Activated CD8-positive, alpha-beta memory T cell treated with anti-CD3 and anti-CD28 coated beads for 1 hour (primary cell): ENCODE measurements at places on chromosomes 13 and 19.

- DNase-seq: no peak
Measured at GRCh38 chr19:10936661-10937084, 8.1 kb downstream of the TIMM29 start.

DNA sequence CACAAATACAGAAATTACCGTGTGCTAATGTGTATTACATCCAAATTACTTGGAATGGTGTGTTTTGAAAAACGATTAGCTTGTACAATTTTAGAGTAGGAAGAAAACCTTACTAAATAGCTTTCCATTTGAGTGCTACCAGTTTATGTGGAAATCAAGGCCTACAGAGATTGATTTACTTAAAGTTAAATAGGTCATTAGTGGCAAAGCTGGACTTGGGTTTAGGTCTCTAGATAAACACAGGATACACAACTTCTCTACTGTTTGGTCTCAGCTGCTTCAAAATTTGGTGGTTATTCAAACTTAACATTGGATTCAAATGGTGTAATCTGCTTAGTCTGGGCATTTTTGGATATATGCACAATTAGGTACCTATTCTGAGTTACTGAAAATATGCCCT is 21.4 kb downstream of the PCCA start:
- no peak for DNase-seq

DNA sequence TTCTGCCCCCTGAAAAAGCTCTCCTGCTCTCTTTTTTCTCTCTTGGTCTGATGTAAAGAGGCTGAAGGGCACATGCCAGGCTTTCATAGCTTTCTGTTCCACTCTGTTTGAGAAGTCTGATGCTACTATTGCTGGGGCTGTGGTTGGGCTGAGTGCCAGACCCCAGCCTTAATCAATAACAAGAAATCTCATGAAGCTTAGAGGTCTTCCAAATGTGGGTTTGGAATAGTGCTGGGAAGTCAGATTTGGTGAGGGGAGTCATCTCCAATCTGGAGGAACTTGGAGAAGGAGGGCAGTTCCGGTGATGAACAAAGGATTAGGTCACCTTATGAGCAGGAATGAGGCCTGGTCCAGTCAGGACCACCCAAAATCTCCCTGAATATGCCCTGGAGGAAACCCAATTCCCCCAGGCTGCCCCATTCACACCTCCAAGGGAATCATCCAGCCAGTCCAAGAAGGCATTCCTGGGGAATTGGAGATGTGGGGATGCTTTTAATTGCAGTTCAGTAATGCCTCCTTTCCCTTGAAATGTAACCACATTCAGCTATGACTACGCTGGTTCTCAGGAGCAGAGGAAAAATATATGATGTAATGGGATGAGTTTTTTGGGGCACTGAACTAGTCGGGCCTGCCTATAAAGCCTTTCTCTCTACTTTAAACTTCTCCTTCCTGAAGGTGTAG is 102.0 kb downstream of the STARD13 start:
- DNase-seq: no peak

DNA sequence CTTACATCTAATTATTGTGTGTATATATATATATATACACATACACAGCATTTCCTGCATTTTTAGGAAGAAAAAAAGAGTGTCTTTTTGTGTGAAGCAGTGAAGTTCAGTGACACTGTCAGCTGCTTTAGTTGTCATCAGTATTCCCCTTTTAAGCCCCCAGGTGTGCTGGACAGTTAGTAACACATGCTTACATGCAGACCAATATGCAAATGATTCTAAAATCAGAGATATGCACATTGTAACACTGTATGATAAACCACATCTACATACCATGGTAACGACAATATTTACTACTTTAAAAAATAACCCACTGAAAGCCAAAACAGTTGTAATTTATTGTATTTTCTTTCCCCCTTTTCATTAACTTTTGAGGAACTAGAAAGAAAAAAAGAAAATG is 16.8 kb downstream of the LHFPL6 start:
- DNase-seq: no peak

GRCh38 chr13:53220038-53220437 is 191.4 kb downstream of the OLFM4 start:
- DNase-seq: no peak

DNA sequence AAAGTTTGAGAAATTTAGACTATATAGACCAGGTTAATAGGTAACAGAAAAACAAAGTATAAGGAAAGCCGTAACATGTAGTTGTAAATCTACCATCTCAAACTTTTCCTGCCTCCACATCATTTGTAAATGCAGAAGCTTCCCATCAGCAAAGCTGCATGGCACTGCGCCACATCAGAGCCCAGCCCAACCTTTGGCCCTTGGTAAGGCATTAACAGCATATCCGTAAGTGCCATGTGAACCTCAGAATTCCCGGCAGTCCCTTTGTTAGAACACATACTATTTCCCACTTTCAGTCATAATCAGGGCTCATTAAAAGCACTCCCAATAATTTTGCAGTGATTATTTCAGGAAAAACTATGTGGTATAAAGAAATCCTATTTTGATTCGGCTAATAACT is 51.6 kb downstream of the MPHOSPH8 start:
- no peak for DNase-seq

DNA sequence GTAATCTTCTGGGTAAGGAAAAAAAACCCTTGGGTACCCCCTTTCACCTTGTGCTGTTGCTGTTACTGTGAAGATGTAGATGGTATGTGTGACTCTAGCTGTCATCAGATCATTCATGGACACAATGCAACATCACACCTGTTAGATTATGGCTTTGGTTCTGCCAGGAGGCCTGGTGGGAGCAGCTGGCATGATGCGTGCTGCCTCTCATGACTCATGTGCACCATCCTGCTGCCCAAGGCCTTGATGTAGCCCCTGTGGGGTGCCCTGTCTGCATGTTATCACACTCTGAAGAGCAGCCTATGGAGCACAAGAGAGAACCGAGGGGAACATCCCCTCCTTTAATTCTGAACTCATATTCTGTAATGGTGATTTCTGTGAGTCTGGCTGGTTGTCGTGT is 57.7 kb upstream of the TEX29 start:
- no peak for DNase-seq

- no peak for DNase-seq
Measured at GRCh38 chr13:33251131-33251661, 34.4 kb downstream of the STARD13 start.

- no peak for DNase-seq
Measured at GRCh38 chr19:1214862-1215731, 9.5 kb downstream of the STK11 start.

GRCh38 chr19:3055741-3056416 is 6.4 kb downstream of the TLE5 start:
- no peak for DNase-seq

GRCh38 chr19:47729799-47730520 is 15.4 kb upstream of the NOP53 start:
- DNase-seq: no peak

DNA sequence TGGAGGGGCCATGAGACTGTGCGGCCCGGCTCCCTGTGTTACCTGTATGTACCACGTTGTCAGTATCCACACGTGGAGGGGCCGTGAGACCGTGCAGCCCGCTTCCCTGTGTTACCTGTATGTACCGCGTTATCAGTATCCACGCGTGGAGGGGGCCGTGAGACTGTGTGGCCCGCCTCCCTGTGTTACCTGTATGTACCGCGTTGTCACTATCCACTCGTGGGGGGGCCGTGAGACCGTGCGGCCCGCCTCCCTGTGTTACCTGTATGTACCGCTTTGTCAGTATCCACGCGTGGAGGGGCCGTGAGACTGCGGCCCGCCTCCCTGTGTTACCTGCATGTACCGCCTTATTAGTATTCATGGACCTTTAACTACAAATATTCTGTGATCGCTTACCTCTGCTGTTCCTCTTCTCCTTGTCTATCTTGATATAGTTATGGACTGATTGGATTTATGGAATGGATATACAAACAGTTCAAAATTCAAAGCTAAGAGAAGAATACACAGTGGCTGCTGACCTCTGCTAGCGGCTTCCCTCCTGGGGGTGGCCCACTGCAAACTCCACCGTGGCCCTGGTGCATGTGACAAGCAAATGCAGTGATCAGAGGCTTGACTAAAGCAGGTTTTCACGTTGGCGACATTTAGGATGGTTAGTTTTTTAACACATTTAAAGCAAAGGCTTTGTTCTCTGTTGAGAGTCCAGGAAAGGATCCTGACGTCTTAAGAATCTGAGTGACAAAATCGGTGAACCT is 38.7 kb downstream of the ATP11A start:
- no peak for DNase-seq

- DNase-seq: no peak
Measured at GRCh38 chr19:13640611-13641010, 123.7 kb upstream of the MRI1 start.

- no peak for DNase-seq
Measured at GRCh38 chr19:5775668-5776309, 8.8 kb downstream of the PRR22 start.

GRCh38 chr19:5839065-5840017 is at the start of gene FUT6:
FUT6 (minus strand) TSS chr19:5839702; CDS start chr19:5832567, 7,135 bp downstream.
- no peak for DNase-seq

GRCh38 chr13:36101157-36101556 is 30.0 kb downstream of the DCLK1 start:
- no peak for DNase-seq

GRCh38 chr13:102190930-102191329 is 210.9 kb downstream of the FGF14 start:
- no peak for DNase-seq

DNA sequence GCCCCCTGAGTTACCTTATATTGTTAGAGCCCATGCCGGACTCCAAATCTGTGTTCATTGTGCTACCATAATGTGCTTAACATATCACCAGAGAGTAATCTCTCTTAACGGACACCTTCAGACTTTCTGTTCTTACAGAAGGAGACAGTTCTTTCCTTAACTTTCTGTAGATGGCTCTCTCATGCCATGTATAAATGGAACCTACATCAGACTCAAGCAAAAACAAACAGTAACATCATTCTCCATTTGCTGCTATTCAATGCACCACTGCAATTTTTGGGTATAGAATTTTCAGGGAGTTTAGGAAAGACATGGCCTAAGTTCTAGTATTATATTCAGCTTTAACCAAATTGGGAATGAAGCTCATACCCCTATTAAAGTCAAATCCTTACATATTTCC is 12.6 kb upstream of the UGGT2 start:
- DNase-seq: no peak

DNA sequence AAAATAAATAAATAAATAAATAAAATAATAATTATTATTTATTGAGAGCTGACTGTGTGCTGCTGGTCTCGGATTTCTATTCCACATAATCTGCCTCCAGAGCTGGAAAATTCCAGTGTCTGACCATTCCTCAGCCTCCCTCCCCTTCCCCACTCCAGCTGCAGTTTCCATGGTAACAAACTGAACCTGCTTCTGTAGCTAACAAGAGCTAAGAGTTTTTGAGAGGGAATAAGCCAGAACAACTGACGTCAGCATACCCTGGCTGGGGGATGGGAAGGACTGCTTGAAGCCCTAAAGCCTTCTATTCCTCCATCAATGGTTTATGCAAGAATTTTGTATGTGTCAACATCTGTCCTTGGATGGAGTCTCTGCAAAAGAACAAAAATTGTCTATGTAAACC is 26.0 kb upstream of the PEG3 start:
- DNase-seq: no peak

- DNase-seq: no peak
Measured at GRCh38 chr19:29890392-29890791, 51.6 kb upstream of the URI1 start.

- no peak for DNase-seq
Measured at GRCh38 chr13:98542568-98543377, 34.1 kb downstream of the STK24 start.

DNA sequence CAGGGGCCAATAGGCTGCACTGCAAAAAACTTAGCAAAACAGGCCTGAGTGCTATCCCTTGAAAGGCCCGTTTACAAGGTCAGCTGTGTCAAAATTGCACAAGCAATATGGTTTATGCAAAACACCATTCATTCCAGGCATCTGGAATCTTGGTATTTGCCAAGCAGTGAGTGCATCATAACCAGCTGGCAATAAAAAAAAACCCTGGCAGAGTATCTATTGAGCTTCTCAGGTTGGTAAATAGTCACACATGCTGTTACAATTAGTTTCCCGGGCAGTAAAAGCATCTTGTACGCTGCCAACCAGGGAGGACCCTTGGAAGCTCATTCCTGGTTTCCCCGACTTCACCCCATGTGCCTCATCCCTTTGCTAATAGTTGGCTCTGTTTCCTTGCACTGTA is 21.3 kb downstream of the ZNF77 start:
- no peak for DNase-seq

DNA sequence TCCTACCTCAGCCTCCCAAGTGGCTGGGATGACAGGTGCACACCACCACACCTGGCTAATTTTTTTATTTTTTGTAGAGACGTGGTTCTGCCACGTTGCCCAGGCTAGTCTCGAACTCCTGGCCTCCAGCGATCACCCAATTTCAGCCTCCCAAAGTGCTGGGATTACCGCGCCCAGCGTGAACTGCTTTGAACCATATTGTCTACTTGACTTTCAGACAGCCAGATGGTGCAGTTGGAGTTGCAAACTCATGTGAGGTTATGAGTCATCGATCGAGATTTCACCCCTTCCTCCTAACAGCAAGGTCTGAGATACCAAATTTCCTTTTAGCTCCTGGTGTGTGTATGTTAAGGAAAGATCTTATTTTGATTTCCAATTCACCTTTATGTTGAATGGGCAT is 2.7 kb downstream of the SLC27A1 start:
- no peak for DNase-seq

DNA sequence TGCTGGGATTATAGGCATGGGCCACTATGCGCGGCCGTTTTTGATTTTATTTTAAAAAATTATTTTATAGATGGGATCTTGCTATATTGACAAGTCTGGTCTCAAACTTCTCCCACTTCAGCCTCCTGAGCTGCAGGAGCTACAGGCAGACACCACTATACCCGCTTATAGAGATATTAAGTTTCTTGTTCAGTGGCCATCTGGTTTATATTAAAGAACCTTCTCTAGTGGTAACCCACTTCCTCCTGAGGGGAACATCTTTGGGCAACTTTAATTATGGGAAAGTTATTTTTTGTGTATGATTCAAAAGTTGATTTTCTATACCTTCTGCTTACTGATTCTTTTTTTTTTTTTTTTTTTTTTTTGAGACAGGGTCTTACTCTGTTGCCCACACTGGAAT is 172.7 kb downstream of the KLF5 start:
- DNase-seq: no peak

DNA sequence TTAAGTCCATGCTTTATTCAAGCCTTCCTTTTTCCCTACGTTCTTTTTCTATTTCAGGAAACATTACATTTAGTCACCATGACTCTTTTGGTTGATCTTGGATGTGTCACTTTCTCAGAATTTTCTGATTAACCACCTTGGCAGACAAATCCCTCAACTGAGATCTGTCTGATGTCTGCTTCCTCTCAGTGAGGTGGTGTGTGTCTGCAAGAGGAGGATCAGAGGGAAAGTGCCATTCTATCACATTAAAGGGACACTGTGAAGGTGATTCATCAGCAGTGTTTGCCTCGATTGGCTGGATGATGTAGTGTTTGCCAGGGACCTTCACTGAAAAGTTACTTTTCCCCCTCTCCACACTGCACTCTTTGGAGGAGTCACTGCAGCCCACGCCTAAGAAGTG is 3.0 kb upstream of the CCNP start:
- DNase-seq: no peak
